NCI-H1048 (cell line): ENCODE measurements at places on chromosomes 16 and 17.

DNA sequence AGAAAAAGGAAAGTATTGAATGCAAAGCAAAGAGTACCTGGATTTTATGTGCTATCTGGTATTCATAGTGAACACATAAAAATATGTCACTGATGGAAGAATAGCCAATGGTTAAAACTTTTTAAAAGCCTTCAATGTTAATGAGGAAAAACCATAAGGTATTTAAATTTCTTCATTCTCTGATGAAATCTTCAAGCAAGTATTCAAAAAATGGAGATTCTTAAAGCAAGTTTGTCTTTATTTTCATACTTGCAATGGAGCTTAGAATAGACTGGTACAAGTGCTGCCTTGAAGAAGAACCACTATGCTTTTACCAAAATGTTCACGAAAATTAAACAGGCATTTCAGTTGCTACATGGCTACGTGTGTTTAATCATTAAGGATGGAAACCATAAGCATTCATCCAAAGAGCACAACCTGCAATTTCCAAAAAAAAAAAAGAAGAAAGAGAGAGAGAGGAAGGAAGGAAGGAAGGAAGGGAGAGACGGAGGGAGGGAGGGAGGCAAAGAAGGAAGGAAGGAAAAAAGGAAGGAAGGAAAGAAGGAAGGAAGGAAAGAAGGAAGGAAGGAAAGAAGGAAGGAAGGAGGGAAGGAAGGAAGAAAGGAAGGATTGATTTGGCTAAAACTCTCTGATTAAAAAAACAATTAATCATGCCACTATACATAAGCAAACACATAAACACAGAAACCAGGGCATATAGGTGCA lies 17.6 kb downstream of the HS3ST3A1 start:
- no peak for DNase-seq

- DNase-seq: no peak
Measured at GRCh38 chr16:11064851-11065250, 120.5 kb downstream of the CLEC16A start.

- no peak for DNase-seq
Measured at GRCh38 chr17:49516180-49516579, 21.1 kb downstream of the NGFR start.

- no peak for DNase-seq
Measured at GRCh38 chr17:18377437-18378204, at the start of gene EVPLL. EVPLL (plus strand) TSS chr17:18377778; CDS start chr17:18380938, 3,160 bp downstream.

- no peak for DNase-seq
Measured at GRCh38 chr17:9878786-9879525, 26.1 kb downstream of the RCVRN start.

- no peak for DNase-seq
Measured at GRCh38 chr17:61135782-61136181, 263.9 kb upstream of the TBX2 start.

- no peak for DNase-seq
Measured at GRCh38 chr17:3956327-3956957, 7.8 kb downstream of the ATP2A3 start.

DNA sequence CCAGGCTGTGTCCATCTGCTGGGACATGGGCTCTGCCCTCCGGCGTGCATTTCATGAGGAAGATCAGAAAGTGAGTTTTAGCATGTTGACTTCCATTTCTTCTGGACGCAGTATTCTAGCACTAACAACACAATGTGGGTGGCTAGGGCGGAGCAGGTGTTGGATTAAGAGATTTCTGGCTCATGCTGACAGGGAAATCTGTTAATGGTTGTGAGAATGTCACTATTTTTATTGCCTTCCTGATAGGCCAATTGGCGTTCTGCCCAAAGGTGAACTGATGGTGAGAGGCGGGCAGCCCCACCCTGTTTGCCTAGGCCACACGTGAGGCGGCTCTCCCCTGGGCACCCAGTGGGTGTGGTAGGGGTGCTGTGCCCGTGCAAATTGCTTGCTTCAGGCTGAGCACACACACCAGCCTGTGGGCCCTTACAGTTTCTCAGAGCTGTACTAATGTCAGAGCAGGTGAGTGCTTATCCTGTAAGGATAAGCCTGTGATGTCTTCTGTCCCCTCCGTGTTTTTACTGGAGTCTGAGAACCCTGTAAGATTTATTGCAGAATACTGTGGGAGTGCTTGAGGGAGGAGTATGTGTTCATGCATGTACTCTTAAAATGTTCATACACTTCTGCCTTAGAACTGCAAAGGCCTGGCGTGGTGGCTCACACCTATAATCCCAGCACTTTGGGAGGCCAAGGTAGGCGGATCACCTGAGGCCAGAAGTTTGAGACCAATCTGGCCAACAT lies 30.9 kb downstream of the PGS1 start:
- no peak for DNase-seq

GRCh38 chr16:70534971-70535370 lies 11.4 kb downstream of the SF3B3 start:
- DNase-seq: no peak

- DNase-seq: no peak
Measured at GRCh38 chr17:82648742-82649331, 593 bp upstream of the WDR45B start.

DNA sequence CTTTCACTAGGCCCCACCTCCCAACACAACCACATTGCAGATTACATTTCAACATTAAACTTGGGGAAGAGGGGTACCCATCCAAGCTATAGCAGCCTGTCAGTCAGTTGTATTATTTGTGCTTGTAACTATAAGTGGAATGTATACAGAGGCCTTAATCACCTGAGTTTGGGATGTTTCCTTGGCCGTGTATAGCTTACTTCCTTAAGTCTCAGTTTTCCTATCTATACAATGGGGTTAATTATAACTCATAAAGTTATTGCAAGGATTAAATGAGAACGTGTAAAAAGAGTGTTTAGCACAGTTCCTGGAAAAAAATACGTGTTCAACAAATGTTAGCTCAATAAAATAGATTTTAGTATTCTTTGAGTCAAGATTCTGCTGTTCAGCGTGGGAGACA lies 165.5 kb upstream of the FAM20A start:
- DNase-seq: no peak

DNA sequence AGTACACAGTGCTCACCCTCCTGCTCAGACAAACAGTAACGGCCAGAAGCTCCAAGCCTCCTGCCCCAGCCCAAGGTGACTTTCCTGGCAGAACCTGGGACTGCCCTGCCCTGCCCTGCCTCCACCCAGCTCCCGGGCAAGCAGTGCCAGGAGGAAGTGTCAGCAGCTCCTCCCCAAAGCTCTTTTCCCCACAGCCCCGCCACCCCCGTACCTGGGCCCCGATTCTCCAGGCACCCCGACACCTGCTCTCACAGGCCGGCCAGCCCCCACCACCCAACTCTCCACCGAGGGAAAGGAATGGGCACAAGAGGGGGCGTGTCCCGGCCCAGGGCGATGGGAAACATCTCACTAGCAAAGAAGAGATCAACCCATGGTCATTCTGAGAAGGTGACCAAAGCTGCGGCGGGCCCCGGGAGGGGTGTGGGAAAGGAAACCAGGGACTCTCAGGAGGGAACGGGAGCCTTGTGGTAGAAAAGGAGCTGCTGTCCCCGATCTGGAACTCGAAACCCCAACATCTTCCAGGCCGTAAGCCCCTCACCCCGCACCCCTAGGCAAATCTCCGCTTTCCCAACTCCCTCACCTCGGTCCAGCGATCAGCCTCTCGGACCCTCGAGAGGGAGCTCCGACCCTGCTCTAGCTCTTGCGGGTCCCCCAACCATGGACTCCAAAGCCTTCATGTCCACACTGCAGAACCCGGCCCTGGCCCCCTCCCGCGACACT lies 1.2 kb downstream of the BCAR1 start:
- no peak for DNase-seq

DNA sequence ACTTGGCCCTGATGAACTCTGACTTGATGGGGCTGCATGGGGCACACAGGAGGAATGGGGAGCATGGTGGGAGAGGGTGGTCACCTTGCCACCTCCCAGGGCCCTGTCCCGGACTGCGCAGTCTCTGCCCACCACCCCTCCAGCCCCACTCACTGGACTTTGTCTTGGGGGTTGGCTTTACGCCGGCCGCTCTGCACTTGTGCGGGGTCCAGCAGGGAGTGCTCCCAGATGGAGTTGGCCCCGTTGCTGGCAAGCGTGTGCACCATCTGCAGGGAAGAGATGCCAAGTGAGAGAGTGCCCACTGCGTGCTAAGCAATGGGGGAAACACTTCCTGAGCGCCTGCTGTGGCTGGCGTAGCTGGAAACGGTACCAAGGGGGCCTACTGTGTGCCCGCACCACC lies 6.7 kb downstream of the GIT1 start:
- DNase-seq: no peak

- DNase-seq: no peak
Measured at GRCh38 chr17:11618861-11619566, 20.7 kb downstream of the DNAH9 start.

GRCh38 chr17:79791735-79792161 lies 5.1 kb downstream of the CBX8 start:
- no peak for DNase-seq

DNA sequence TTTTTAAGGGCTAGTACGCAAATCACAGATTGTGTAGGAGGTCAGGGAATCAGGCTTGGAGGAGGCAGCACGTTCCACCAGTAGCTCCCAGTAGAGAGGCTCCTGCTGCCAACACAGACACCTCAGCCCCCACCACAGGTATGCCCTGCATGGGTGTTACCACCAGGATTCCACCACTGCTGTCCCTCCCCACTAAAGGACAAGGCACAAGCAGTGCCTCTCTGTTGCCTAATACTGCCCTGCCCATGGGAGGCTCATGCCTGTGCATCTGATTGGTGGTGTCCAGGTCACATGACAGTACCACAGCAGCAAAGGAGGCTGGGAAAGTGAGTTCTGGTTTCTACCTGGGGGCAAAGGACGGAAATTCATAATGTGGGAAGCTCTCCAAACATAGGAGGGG lies 33.6 kb upstream of the CACNG4 start:
- DNase-seq: no peak
